ENCODE measurements at places on chromosomes 3 and 15.

DNA sequence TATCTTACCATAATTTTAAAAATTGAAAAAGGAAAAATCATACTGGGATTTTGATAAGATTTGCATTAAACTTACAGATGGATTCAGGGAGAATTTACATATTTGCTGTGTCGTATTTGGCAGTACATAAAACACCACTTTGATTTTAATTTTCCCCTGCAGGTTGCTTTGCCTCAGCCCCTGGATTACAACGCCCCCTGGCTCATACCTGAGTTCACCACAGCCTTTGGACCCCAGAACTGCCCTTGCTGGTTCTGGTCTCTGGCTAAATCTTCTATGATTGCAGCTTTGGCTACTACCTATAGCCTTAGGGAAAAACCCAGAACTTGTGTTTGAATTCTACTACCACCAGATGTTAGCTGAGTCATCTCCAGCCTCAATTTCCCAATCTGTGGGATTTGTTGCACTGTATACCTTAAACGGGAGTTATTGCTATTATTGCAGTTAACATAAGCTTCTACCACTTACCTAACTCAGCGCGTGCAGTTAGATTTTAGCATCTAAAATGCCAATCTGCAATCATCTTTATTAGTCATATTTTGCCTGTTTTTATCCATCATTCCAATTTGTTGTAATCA lies 315.7 kb upstream of the GADL1 start:
- DNase-seq, result no peak

GRCh38 chr15:57541805-57542504 lies 49.7 kb upstream of the MYZAP start:
- no peak for DNase-seq

DNA sequence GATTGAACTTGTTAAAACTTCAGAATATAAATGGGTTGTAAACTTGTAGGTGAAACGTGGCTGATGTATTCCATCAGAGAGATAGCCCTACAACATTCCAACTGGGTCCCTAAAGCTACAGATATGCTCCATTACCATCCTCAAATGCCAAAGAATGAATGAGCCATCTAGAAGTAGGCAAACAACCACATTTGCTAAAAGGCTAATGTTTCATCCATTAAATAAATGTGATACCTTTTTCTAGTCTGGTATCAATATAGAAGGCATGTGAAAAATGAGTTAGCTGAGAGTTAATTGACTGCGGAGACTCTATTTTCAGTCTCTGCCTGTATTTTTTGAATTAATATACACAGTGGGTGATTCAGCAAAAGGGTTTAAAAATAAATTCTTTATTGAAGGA lies 203.8 kb downstream of the RBMS3 start:
- no peak for DNase-seq

DNA sequence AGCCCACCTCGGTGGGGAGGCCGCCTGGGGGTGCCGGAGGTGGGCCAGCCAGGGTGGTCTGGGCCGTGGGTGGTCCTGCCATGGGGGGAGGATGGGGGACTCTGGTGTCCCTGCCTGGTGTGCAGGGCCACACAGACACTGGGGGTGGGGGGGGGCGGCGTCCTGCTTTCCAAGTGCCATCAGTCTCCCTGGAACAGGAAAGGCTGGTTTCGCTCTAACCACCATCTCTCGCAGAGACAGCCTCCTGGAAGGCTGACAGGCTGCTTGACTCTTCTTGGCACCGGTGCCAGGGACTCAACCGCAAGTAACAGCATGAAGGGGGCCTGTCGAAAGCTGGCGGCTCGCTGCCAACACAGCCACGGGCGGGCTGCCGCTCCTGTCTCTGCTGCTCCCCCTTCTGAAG lies 40.3 kb downstream of the RGMA start:
- no peak for DNase-seq

GRCh38 chr3:13171704-13172643 lies 98.7 kb upstream of the IQSEC1 start:
- no peak for DNase-seq

- no peak for DNase-seq
Measured at GRCh38 chr3:12024959-12025570, 20.9 kb downstream of the SYN2 start.

GRCh38 chr3:15426579-15427118 lies 695 bp downstream of the METTL6 start:
- no peak for DNase-seq

DNA sequence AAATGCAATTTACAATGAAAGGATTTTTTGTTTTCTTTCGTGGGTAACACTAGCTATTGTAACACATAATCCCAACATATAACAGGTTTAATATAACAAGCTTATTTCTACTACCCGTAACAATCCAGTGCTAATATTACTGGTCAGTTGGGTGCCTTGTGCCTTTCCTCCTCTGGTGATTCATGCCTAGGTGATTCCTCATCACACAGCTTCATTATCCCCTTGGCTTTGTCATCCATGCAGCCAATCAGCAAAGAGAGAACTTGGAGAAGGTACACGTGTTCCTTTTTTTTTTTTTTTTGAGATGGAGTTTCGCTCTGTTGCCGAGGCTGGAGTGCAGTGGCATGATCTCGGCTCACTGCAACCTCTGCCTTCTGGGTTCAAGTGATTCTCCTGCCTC lies 30.7 kb downstream of the CHST14 start:
- DNase-seq, result no peak

Data from stimulated activated CD4-positive, alpha-beta T cell treated with anti-CD3 and anti-CD28 coated beads, TNF-alpha, amount 100 ng/mL, for 4 hours (primary cell).